ENCODE measurements at places on chromosomes 11 and 22.
A peak's percentile ranks its signal among the peaks of the same experiment; 100 is the strongest.

GRCh38 chr11:70799386-70799785, 401.1 kb downstream of the CTTN start:
- peak; percentile 58 for DNase-seq

- DNase-seq: no peak
Observed at GRCh38 chr11:106098893-106099553, 21.6 kb downstream of the AASDHPPT start.

DNA sequence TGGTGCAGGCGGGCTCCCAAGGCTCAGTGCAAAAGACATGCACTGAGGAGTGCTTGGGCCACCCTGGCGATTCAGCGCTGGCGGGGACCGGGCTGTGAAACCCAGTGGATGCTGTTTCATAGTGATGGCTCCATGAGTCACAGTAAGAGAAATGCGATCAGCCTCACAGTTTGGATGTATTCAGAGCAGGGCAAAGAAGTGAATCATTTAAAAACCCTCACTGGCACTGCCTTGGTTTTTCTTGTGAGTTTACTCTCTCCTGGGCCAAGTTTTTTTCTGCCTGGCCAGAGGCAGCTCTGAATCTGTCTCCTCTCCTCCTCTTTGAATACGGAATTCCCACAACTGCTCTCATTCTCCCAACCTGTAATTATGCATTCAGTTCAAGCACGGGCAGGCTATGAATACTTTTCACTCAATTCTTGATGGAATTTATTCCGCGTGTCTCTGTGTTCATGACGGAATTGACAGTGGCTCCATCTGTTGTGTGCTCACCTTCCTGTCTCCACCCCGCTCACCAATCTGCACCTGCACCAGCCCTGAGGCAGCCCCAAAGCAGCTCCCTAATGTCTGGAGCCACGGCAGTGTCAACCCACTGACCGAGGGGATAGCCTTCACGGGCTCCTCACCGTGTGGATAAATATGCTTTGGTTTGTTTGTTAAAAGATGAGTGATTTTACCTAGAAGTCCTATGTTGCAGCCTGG, 14.9 kb downstream of the ADAMTS8 start:
- DNase-seq: peak; percentile 82

DNA sequence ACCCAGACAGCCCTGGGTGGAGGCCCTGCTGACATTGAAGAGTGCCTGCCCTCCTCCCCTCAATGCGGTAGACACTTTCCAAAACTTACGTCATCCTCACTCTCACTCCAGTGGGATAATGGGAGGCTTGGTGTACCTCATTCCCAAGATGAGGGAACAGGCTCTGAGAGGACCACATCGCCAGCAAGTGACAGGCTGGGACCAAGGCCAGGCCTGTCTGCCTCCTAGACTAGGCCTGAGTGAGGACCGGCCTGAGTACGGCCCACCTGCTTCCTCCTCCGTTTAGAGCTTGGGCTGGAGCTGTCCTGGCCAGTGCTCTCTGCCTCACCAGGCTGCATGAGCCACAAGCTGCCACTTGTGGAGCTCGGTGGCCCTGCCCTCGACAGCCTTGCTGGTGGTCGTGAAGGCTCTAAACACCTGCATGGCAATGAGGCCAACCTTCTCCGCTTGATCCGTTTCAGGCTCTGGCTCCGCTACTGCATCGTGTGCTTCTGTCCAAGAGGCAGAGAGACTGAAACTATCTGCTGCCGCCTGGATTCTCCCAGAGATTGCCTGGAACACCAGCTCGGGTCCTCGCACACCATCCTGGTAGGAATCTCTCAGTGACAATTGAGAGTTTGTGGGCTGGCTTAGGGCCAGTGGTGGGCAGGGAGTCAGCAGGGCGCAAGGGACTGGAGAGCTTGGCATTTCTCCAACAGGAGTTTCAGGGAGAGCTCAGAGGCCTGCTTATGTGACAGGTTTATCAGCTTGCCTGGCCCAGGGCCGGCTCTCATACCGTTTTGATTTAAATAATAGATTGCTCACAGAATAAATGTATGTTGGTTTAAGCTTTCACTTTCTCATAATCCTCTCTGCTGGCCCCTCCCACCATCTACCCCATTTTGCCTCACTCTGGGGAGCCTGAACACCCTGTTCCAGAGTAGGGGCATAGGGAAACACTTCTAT, 9.4 kb downstream of the LRRC75B start:
- peak; percentile 38 for DNase-seq

- peak; percentile 21 for DNase-seq
Observed at GRCh38 chr11:64489831-64490441, 101.1 kb upstream of the SLC22A12 start.

DNA sequence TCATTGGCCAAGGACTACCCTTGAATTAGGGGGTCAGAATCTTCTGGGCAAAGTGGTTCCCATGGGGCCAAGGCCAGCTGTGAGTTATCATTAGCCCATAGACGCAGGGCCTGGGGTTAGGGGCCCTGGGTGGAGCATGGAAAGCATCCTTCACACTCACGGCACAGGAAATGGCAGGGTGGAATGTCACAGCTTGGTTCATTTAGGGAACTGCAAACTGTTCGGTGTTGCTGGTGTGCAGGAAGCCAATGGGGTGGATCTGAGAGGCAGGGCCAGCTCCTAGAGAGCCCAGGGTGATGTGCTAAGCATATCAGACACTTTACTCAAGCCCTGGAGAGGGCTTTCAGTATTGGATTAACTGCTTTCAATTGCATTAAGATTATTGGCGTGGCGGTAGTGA, 42.9 kb downstream of the TECTA start:
- no peak for DNase-seq

DNA sequence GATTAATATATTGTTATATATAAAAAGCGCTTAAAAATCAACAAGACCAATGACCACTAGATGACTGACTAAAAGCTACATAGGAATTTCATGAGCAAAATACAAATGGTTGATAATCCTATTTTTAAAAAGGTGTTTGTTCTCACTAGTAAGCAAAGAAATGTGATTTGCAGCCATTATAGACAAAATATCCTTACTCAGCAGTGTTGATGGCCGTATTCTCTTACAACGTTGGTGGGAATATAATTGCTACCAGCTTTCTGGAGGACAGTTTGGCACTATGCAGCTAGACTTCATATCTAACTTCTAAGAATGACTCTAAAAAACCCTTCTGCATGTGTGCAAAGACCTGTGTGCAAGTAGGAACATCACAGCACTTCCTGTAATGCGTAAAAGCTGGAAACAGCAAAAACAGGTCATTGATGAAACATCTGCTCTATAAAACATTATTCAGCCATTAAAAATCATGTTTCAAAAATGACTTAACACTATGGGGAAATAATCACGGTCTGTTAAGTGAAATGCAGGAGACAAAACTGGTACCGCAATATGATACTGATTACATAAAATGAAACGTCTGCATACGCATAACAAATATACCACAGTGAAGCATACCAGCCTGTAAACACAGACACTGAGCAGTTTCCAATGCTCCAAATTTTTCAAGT, 70.1 kb upstream of the LINC01488 start:
- DNase-seq: peak; percentile 30

- no peak for DNase-seq
Observed at GRCh38 chr11:232783-233565, 3.2 kb downstream of the SIRT3 start.

GRCh38 chr11:10454878-10455631, at the start of gene AMPD3:
Gene AMPD3 (plus strand): TSS chr11:10455264. CDS start chr11:10461520, 6,256 bp downstream.
- peak; percentile 96 for DNase-seq

DNA sequence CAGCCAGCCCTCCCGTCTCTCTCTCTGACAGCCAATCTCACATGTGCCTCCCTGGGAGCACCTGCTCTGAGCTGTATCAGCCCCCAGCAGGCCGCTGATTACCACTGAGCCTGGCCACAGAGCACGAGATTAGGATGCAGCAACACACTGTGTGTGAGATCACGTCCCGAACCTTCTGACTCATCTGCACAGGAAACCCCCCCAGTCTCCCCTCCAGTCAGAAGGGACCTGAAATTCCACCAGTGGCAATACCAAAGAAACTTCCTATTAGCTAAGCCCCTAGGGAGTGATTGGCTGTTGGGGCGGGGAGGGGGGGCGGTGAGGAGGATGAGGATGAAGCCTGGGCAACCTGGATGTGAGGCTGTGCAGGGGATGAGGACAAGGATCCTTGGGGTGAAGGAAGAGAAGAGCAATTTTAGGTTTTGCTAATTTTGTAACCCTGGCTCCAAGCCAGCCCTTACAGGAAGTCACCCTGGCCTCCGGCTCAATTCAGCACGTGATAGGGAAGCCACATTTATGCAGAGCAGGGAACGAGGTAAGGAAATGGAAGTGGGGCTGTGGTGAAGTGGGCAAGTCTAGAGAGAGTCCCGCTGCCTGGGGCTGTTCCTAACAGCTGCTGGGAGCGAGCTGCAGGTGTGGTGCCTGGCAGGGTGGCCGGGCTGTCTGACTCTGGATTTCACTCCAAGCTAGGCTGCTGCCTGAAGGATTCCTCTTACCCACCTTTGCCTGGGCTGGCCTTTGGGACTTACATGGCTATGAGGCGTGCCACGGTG, 1.9 kb downstream of the SLC43A3 start:
- peak; percentile 84 for DNase-seq

GRCh38 chr11:57674251-57674650, 6.3 kb downstream of the ZDHHC5 start:
- no peak for DNase-seq

GRCh38 chr22:19476023-19476422, 3.0 kb downstream of the UFD1 start:
- no peak for DNase-seq

DNA sequence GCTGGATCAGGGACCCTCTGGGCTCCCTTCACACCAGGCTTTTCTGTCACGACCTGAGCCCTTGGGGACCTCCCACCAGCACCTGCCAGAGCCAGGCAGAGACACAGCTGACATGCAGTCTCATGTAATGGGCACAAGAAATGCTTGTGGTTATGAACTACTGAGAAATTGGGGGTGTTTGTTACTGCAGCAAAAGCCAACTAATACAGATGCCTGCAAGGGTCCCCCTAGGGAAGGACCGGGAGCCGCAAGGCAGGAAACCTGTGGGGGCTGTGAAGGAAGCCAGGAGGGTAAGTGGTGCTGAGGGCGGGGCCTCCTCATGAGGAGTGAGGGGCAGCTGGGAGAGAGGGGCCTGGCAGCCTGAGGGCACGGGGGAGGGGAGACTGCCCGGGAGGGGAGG, 16.6 kb downstream of the WNT11 start:
- no peak for DNase-seq

GRCh38 chr22:37457093-37457893, 28.9 kb downstream of the MFNG start:
- DNase-seq: peak; percentile 77

- DNase-seq: no peak
Observed at GRCh38 chr11:1571760-1572196, 293 bp downstream of the DUSP8 start.
